ENCODE measurements at places on chromosomes 3 and 15. TPM values are rescaled to one million over a fixed set of nuclear protein-coding genes. Genes with fewer than 3 reads are reported as not detected.
A peak's percentile ranks its signal among the peaks of the same experiment; 100 is the strongest.

DNA sequence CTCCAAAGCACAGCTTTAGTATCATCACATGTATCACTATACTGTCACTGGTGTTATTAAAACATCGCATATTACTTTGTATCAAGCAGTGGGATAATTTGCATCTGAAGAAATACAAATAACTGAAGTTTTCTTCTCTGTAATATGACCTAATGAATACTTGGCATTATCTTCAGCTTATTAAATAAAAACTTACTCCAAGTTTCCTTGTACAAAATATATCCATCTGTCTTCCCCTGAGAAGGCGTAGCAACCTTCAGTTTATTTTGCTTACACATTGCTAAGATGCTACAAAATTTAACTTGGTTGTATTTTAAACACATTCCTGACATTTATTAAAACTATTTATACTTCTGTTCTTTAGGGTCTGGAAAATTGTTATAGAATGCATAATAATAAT, 13.7 kb downstream of the FGF7 start:
- DNase-seq, result no peak

DNA sequence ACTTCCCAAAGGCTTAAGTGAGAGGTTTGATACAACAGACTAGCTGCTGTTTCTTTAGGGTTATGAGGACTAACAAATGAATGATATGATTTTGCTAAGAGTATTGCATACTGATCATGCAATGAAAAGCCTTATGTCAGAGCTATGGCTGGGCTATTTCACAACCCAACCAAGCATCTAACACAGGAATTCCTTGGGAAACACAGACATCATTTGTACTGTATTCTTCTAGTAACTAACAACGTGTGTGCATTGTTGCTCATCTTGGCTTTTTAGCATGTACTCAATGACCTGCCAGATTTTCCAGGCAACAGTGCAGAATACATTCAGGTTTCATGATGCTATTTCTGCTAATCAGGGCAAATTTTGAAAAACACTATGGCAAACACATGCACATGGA, 19.3 kb downstream of the PDZRN3 start:
- DNase-seq, result no peak

DNA sequence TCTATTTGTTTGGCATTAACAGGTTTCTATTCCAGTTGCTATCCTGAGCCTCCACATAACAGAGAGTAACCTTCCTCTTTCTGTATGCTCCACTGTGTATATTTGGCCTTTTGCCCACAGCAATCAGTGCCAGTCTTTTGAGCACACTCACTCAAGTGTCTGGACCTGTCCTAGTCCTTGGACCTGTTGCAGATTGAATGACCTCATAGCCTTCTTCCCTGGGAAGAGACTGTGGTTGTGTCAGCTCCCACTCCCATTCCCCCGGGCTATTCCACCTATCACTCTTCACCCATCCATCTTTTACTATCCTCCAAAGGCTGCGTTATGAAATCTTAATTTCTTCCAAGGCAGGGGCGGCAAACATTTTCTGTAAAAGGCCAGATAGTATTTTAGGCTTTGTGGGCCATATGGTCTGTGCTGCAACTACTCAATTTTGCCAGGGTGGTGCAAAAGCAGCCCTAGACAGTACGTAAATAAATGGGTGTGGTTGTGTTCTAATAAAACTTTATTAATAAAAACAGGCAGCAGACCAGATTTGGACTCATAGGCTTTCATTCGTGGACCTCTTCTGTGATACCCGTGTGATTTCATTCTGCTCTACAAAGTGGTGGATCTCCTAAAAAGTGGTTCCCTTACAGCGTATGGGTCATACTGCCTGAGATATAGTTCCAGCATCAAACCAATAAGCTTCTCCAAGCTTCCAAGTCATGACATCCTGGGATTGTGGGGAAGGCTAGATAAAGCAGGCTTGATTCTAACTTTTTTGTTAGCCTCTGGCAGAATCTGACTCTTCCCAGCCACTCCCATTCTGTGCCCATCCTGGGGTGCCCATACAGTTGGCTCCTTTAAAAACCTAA, 57.4 kb downstream of the CDAN1 start:
- no peak for DNase-seq

DNA sequence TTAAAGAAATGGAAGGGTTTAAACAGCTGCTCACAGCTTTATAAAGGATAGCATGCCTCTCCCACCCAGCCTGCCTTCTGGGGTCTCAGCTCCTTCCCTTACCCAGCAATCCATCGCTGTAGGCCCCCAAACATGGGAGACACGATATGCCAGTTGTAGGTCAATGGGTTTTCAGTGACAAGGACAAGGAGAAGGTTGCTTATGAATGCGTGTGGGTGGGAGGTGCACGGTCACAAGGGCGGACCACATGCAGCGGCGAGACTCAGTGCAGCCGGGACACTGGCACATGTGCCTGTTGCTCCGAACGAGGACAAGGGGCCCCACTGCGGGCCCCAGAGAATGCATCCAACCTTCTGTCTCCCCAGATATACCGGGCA, 67.0 kb downstream of the MGLL start:
- DNase-seq, result no peak

The STAB1 gene
- 0.17 TPM for total RNA-seq

GRCh38 chr3:63450634-63451363, 172.7 kb downstream of the SYNPR start:
- DNase-seq, result no peak

GRCh38 chr3:89851974-89852621, 744.7 kb downstream of the EPHA3 start:
- DNase-seq, result peak; percentile 5

DNA sequence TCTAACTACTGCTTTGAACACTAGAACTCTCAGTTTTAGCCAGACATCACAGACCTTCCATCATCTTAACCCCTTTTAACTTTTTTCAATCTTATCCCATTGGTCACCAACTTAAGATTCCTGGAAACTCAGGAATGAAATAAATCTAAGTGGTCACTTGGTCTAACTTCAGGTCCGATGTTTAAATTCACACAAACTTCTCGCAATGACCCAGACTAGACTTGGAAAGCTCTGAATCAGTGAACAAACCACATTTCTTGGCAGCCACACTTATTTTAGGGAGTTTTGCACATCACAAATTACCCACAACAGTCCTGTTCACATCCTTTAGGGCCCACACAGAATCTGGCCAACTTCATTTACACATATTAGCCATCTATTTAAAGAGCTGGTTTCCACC, 118.9 kb downstream of the MAGI1 start:
- no peak for DNase-seq

The DUOXA1 gene
- not detected for total RNA-seq

- DNase-seq, result no peak
These were observed 42.9 kb upstream of the TSC22D2 start for GRCh38 chr3:150365132-150365604.

- no peak for DNase-seq
These were observed 407.4 kb downstream of the RSL24D1 start for GRCh38 chr15:54789376-54789775.

The KNG1 gene
- total RNA-seq, result not detected

The ARHGAP31 gene
- total RNA-seq, result 3.7 TPM

- DNase-seq, result no peak
These were observed 434.7 kb downstream of the C3orf38 start for GRCh38 chr3:88584451-88584850.

DNA sequence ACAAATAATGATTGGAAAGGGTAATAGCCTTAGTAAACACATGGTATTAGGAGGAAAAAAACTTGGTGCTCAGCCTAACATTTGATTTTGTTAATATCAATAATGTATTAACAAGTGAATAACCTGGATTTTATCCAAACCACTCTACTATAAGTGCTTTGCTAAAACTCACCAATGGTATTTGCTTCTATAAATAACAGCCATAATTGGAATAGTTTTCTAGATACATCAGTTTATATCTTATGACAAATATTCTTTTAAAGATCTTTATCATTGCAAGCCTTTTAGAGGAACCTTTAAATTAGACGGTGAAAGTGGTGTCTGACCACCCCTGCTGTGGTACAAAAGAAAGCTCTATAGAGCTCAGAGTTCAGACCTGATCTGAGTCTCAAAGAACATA, 123.9 kb downstream of the SHOX2 start:
- DNase-seq, result no peak

The DUT gene
- total RNA-seq, result 628 TPM

DNA sequence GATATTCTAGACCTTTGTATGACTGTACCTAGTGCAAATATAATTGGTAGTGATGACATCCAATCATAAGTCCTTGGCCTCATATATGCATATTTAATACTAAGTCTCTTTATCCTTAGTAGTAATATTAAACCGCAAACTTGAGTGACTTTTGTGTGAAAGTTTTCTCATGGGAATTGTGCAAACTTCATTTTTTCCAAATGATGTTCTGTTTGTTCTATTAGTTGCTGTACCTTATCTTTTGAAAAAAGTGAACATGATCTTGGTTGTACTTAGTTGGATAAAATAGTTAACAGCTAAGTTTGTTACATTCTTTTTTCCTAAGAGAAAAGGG, 43.2 kb downstream of the TMEM45A start:
- no peak for DNase-seq

The CCR2 gene
- total RNA-seq, result not detected

GRCh38 chr3:137035631-137036030, 77.8 kb downstream of the IL20RB start:
- DNase-seq, result peak; percentile 22

The ILDR1 gene
- not detected for total RNA-seq

Measured in activated naive CD4-positive, alpha-beta T cell treated with anti-CD3 and anti-CD28 coated beads for 36 hours (primary cell).